ENCODE measurements at places on chromosomes 12 and 14.

DNA sequence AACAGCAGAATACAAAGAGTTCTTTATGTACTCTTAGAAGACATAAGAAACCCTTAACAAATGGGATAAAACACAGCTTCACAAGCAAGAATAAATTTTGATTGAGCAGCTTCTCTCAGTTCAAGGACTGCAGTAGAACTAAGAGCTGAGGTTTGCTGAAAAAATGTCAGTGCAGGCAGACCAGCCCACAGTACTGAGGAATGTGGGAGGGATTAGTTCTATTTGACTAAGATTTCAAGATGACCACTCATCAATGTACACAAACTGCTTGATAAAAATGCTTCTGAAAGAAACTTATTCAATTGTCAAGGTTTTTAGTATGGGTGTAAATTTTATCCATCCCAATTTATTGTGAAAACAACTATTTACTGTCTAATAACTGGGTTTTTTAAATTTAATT is 138.4 kb downstream of the SEC23A start:
- no peak for DNase-seq

DNA sequence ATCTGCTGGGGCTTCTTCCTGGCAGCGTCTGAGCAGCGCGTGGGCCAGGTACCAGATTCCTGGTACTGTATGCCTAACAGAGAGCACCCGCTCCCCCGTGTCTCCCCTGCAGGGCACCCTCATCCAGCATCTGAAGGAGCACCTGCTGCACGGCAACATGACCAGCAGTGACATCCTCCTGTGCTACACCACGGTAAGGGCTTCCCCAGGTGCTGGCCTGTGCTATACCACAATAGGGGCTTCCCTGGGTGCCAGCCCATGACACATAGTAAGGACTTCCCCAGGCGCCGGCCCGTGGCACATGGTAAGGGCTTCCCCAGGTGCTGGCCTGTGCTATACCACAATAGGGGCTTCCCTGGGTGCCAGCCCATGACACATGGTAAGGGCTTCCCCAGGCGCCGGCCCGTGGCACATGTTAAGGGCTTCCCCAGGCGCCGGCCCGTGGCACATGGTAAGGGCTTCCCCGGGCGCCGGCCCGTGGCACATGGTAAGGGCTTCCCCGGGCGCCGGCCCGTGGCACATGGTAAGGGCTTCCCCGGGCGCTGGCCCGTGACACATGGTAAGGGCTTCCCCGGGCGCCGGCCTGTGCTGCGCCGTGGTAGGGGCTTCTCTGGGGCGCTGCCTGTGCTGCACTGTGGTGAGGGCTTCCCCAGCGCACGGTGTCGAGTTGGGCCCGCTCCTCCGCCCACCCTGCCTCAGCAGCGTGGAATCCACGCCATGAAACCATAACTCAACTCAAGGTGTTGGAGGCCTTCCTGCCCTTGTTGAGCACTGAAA is 49.3 kb downstream of the AACS start:
- no peak for DNase-seq

- DNase-seq: no peak
Observed at GRCh38 chr12:114368685-114369452, 37.1 kb downstream of the TBX5 start.

- no peak for DNase-seq
Observed at GRCh38 chr14:61477712-61478462, 156.5 kb downstream of the PRKCH start.

GRCh38 chr12:30806989-30807694 is 52.4 kb upstream of the CAPRIN2 start:
- DNase-seq: peak; percentile 74

GRCh38 chr12:130433834-130434233 is 96.1 kb downstream of the PIWIL1 start:
- no peak for DNase-seq

GRCh38 chr12:95674631-95675030 is 115.9 kb downstream of the NTN4 start:
- no peak for DNase-seq

DNA sequence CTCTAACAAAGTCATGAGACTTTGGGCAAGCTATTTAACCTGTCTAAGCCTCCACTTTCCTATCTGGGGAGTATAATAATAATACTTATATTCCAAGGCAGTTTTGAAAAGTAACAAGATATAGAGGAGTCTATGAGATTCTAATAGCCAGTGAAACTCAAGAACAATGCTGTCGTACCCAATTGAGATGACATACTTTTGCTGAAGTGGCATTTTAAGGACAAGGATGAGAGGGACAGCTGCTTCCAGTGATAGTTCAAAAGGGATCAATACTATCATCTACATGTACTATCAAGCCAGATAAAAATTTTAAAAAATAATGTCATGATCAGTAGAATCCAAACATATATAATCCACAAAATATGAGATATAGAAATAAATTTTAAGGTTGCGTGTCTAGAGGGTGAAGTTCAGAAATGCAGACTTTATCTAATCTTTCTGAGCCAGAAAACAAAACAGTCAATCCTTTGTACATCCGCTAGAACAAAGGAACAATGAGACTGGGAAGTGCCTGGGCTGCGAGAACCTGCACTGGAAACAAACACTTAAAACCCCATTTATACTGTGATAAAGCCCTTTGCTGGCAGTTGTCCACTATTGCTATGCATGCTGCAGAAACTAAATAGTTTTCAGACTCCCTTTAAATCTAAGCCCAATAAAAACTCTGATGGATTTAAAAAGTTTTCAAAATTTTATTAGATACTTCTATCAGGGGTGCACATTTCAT is 38.6 kb downstream of the PTPRB start:
- DNase-seq: no peak

DNA sequence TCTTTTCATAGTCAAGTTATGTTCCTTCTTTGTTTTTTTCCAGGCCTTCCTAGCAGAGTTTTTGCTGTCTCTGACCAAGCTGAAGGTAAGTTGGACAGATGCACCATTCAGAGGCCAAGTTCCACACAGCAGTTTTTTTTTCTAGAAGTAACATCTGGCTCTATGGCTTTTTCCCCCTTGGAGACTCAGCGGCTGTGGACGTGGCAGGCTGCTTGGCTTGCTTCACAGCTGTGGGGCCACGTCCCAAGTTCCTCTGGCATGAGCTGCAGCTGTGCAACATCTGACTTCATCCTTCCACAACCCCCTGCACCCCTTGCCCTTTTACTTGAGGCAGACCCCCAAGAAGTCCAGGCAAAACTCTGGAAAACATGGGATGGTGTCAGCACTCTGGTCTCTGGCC is 24.2 kb upstream of the RHOJ start:
- no peak for DNase-seq

- no peak for DNase-seq
Observed at GRCh38 chr14:76371066-76371465, 4.9 kb upstream of the ESRRB start.

DNA sequence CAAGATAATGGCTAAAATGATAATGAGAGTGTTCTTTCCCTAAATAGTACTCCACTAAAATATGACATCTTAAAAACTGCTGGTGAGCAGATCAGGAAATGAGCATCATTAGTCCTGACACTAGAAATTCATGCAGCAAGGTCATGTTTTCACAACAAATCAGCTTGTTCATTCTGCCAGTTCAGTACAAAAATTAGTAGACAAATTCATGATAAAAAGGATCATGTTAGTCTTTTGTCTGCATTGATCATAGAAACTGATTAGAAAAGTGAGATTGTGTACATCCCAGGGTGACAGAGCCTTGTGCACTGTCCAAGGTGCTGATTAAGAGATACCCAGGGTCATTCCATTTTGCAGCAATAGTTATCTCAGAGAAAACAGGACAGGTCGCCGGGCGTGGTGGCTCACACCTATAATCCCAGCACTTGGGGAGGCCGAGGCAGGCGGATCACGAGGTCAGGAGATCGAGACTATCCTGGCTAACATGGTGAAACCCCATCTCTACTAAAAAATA is 163.6 kb downstream of the RIMBP2 start:
- DNase-seq: no peak

DNA sequence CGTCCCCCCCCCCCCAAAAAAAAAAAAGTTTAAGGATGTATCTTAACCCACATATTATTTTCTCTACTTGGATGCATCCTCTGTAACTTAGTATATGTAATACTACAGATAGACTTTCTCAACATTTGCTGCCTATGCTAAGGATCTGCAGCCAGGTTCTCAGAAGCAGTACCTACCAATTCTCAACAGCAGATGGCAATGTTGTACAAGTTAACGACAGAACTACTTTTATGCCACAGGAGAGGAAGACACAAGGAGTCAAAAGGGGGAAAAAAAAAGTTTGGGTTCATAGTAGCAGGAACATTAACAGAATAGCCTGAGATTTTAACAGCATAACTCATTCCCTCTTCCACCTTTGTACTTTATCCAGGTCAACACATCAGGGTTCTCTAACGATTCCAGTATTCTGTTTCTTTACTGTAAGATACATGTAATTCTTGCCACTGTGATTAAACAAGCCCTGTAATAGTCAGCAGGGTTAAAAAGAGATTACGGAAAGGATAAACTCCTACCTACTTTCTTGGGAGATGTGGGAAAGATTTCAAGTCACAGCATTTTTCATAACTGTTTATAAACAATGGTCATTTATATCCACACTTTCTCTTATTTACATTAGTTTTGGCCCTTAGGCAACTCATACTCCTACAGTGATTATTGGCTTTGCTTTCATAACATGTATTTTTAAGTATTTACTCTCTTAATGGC is 5.7 kb upstream of the NEK9 start:
- DNase-seq: peak; percentile 76

- no peak for DNase-seq
Observed at GRCh38 chr12:54439096-54439495, 20.0 kb upstream of the ITGA5 start.

Data from ELF-1 (cell line).